ENCODE measurements at places on chromosomes 1 and 21.

DNA sequence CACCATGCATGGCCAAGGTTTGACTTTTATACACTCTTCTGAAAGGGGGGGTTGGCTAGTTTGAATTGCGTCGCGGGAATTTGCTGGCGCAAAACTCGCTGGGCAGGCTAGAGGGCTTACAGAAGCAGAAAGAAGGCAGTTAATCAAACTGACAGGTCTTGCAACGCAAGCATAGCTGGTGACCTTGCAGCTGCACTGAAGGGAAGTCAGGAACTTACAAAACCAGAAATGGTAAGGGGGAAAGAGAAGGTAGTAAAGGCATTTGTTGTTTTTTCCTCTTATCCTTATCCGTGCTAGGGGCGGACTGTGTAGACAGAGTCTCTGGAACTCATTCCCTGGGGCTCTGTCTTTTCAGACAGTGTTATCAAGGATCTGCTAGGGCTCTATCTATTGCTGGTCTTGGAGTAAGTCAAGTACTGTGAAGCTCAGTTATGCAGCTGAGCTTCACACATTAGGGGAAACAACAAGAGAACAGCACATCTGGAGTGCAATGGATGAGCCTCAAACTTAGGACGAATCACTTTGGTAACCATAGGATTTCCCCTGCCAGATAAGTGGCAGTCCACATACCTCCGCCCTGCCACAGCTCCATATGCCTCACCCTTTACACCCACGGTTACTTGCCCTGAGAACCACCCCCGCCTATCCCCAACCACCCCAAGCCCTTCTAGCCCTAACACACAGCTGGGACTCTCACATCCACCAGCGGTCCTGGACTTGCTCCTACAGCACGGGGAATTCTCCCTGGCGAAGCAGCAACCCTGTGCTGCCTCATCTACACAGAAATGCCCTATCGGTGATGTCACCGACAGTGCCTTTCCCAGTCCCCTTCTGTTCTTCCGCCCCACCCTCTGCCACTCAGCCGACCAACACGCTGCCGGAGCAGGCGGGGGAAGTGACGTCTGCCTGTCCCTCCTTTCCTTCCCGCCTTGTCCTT lies 251.4 kb downstream of the FAM72C start:
- DNase-seq: no peak

DNA sequence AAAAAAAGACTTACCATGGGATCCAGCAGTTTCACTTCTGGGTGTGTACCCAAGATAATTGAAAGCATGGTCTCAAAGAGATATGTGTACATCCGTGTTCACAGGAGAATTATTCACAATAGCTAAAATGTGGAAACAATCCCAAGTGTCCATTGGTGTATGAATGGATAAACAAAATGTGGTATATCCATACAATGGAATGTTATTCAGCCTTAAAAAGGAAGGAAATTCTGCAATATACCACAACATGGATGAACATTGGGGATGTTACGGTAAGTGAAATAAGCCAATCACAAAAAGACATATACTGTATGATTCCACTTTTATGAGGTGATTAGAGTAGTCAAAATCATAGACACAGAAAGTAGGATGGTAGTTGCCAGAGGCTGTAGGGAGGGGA lies 7.0 kb upstream of the TUT4 start:
- DNase-seq: no peak

GRCh38 chr1:57637155-57637554 lies 213.3 kb upstream of the DAB1 start:
- DNase-seq: no peak

DNA sequence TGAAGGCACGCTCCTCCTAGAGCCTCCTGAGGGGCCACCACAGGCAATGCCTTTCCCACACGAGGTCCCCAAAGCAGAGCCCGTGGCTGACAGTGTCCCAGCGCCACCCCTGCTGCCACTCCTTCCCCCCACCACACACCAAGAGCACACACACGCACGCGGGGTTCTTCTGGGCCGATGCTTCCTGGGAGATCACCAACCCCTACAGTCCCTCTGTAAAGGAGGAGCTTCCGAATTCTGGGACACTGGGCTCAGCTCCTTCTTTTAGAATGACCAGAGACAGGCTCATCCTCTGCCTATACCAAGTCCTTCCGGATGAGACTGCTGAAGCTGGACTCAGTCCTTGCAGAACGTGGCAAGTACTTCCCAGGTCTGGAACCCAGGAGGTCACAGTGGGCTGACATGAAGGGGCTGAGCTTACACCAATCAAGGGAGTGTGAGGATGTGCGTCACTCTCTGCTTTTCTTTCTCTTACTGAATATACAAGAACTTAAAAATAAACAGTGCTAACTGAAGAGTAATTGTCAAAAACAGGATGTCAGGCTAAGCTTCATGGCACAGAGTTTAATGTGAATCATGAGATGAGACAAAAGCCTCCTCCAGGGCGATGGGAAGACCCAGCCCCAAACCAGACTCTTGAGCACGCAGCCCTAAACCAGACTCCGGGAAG lies 12.7 kb downstream of the SSU72 start:
- DNase-seq: no peak

- DNase-seq: no peak
Observed at GRCh38 chr21:23471877-23472276, 2135.4 kb downstream of the MRPL39 start.
